Kidney capillary endothelial cell (primary cell): ENCODE measurements at places on chromosomes 7 and 10.
A peak's percentile ranks its signal among the peaks of the same experiment; 100 is the strongest.

GRCh38 chr7:4794591-4795350 is 19.3 kb downstream of the AP5Z1 start:
- no peak for DNase-seq

DNA sequence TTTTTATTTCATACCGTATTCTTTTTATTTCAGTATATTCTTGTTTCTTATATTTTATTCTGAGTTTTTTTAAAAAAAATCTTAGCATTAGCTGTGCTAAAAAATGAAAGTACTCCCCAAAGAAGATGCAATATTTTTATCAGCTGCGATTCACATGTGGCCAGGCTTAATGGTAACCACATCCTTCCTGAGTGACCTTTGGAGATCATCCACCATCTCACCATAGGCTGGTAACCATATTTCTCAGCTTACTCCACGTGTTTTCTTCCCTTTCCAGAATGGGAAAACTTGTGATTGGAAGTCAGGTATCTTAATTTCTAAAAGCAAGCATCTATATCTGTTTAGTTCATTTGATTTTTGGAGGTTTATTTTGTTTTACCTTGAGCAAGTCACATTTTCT is 18.8 kb upstream of the LIPM start:
- DNase-seq, result no peak

- DNase-seq, result no peak
These were observed 81.3 kb downstream of the CDK6 start for GRCh38 chr7:92754919-92755581.

DNA sequence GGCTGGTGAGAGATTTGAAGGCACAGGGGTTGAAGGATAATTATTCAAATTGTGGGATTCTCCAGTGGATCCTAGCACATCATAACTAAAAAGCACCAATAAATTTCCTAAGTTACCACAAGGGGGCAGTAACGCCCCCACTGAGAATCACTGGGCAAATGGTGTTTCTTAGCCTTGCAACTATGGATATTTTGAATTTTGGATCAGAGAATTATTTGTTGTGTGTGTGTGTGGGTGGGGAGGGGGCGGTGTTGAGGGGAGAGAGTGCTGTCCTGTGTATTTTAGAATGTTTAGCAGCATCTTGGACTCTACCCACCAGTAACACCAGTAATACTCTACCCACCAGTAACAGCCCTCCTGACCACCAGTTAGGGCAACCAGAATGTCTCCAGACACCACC is 63.3 kb upstream of the PRKG1 start:
- no peak for DNase-seq

- DNase-seq, result no peak
These were observed 131.3 kb downstream of the ADK start for GRCh38 chr10:74282151-74282847.

- DNase-seq, result no peak
These were observed 49.2 kb downstream of the RASGEF1A start for GRCh38 chr10:43217563-43218205.

- DNase-seq, result no peak
These were observed 266.1 kb downstream of the PRKG1 start for GRCh38 chr10:51340366-51340765.

DNA sequence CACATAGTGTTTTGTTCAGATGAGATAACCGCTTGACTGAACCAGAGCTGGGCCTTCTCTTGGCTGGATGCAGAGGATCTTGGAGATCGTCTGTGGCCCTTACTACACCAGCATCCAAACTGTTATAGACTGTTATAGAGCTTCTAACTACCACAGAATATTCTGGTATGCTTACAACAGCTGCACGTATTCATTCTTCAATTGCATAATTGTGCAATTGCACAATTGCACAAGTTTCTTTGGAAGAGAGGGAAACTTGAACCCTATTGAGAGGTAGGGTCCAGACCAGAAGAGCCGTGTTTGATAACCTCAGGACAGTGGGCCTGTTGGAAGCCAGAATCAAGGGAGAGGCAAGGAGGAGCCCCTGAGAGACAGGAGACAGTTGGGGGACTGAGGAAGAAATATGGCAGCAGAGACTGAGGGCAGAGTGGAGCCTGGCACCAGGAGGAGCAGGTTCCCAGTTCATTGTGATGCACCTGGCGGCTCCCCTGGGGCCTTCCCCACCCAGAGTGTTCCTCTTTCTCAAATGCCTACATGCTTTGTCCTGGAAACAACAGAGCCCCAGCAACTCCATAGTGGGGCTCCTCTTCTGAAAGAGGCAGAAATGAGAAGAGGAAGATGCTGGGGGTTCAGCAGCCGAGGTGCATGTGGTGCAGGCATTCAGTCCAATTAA is 64.1 kb downstream of the PTPRZ1 start:
- no peak for DNase-seq

DNA sequence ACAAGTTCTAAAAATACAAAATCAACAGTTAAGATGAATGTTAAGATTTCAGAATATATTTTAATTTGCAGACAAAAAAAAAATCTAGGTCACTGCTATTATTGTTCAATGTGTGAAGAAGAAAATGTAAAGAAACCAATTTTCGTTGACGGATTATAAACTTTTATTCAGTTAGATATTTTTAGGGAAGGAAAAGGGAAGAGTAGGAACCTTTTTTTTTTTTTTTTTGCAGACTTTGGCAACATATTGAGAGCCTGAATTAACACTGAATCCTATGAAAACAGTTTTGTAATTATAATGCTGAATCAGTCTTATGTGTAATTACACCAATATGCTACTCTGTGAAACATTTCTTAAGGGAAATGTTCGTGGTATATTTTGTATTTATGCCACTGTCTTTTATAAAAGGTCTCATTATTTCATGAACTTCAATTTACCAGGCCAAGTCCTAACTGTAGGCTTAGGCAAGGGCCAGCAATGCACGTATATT is 106.3 kb downstream of the ST8SIA6 start:
- DNase-seq, result no peak

DNA sequence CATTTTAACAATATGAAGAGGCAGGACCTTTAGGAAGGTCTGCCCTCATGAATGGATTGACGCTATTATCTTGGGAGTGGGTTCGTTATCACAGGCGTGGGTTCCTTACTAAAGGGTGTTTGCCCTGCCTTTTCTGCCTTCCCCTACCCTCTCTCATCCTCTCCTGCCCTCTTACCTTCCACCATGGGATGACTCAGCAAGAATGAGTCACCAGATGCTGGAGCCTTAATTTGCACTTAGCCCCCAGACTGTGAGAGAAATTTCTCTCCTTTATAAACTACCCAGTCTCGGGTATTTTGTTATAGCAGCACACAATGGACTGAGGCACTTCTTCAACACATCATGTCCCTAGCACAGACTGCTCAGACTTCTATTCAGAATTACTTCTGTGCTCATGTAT is 31.4 kb upstream of the ZNF32 start:
- DNase-seq, result no peak

- DNase-seq, result no peak
These were observed 63.2 kb downstream of the CCDC3 start for GRCh38 chr10:12938271-12938670.

GRCh38 chr10:15802375-15802949 is 57.8 kb downstream of the MINDY3 start:
- no peak for DNase-seq

- no peak for DNase-seq
These were observed 66.9 kb downstream of the CDHR3 start for GRCh38 chr7:106029941-106030340.

- DNase-seq, result peak; percentile 80
These were observed 176.5 kb downstream of the TCF7L2 start for GRCh38 chr10:113126229-113127201.

- DNase-seq, result no peak
These were observed 115.5 kb downstream of the AGMO start for GRCh38 chr7:15446280-15446679.

- DNase-seq, result no peak
These were observed 42.5 kb downstream of the MRC1 start for GRCh38 chr10:17851611-17852010.

GRCh38 chr7:74269757-74270277 is 15.6 kb upstream of the RFC2 start:
- DNase-seq, result no peak

GRCh38 chr10:127444155-127444554 is 105.0 kb upstream of the NPS start:
- DNase-seq, result no peak

DNA sequence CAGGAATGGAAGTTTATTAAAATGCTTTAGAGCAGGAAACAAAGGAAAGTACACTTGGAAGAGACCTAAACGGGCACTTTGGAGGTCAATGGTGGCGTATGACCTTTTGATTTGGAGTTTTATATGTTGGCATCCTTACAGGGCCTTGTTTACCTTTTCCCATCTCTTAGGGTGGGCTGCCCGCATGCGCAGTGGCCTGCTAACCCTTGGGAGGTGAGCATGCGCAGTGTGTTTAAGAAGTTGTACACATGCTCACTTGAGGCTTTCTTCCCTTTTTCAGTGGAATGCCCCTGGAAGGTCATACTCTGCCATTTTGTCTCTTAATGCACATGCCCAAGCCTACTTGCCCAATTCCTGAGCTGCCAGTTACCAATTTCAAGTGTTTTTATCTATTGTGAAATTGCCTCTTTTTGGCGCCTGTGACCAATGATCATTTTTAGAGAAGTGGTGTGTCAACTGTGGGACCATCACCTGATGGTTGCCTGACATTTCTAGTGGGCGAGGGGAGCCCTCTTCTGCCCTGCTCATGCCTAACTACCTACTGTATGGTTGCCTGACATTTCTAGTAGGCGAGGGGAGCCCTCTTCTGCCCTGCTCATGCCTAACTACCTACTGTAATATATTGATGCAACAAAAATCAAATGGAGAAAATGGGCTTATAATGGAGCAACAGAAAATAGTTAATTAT is 138.0 kb downstream of the PPP1R9A start:
- DNase-seq, result peak; percentile 27

GRCh38 chr7:5598769-5599371 is 175.2 kb upstream of the TNRC18 start:
- DNase-seq, result no peak

DNA sequence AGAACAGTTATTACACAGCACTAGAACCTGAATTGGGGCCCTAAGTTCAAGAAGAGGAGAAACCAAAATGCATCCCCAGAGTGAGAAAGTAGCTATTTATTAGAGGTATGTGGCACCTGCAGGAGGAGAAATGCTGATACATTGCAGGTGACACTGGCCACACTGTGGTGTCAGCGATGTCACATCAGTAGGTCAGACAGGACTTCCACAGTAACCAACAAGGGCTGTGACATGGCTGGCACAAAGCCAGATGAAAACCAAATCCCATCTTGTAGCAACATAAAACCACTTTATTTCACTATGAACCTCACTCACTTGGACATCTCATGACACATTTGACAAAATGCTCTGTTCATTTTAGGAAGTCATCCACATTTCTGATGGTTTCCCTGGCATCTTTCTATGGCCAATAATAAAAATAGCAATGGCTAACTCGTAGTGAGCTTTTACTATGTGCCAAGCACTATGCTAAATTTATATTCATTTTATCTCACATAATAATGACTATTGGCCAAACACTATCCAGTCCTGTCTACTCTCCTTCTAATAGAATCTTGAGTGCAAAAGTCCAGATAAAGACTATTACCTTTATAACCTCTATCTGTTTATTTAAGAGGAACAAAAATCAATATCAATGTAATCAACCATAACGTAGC is 154.2 kb downstream of the TSPAN12 start:
- no peak for DNase-seq

DNA sequence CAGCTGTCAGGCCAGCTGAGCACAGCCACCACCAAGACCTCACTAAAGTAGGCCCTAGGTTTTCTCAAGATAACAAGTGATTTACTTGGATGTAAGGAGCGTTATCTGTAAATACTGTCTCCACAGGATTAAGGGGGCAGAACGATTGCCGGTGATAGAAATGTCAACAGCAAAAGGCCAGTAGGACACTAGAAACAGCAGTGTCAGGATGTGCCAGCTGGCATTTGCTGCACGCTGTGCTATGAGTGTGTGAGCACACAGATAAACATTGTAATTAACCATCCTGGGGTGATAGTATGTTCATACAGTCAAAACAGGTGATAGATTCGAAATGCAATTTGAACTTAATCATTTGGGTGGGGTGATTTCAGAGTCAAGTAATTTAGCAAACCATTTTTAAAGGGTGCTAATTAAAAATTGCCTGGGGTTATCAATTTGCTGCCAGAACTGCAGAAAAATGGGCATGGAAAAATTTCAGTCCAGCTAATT is 36.3 kb upstream of the NOBOX start:
- DNase-seq, result no peak

- DNase-seq, result no peak
These were observed 16.1 kb upstream of the SYPL1 start for GRCh38 chr7:106127984-106128780.

GRCh38 chr10:45427970-45428366 is 54.0 kb downstream of the ALOX5 start:
- no peak for DNase-seq

DNA sequence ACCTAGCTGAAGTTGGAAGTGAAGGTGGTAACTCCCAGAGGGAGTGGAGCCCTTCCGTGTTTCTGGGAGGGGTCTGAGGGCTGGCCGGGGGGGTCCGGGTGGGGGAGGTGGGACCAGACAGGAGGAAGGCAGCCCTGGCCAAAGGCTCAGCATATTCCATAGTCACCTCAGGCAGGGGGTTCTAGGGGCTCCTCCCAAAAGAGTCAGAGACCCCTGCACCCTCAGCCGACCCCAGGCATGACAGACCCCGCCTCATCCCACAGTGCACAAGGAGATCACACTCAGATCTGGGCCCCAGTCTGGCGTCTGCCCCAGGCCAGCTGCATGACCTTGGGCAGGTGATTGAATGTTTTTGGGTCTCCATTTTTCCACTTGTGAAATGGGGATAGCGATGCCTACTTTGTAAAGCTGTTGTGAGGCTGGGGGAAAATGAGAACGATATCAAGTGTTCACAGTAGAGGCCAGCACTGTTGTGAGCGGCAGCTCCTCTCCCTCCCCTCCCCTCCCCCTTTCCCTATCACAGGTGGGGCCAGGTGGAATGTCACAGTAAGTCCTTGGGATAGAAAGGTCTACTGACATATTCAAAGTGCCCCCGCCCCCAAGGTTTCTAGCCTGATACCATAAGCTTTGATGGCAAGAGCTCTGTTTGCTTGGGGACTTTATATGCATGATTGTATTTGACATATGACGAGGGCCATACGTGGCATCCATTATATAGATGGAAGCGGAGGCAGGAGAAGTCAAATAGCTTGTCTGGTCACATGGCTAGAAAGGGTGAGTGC is 33.3 kb downstream of the DNAJB12 start:
- DNase-seq, result no peak

DNA sequence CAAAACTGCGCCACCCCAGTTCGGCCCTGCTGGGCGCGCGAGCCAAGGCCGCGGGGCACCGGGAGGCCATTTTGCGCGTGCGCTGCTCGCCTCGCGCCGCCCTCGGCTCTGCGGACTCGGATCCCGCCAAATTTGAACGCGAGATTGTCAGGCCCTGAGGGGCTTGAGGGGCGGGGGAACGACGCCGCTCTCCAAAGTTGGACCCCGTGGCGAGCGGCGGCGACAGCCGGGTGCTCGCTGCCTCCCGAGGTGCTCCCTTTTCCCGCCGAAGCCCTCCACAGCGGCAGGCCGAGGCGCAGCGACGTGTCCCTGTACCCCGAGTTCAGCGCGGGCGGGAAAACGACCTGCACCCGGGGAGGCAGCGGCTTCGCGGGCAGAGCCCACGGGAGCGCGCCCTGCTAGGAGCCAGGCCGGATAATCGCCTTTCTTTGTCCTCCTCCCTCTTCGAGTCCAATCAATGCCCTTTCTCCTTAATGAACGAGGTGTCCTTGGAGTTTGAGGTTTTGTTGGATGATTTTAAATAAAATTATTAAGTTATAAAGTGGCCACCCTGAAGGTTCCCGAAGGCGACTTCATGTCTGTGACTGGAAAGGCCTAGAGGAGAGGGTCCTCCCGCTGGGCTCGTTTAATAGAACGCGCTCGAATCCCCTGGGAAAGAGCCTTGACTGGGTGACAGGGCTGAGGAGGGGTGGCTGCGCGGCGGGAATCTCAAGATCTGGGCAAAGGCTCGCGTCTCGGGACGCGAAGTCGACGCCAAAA is 10.7 kb upstream of the SPAG6 start:
- no peak for DNase-seq
